ENCODE measurements at places on chromosomes 7 and 10. TPM values are rescaled to one million over a fixed set of nuclear protein-coding genes. Genes with fewer than 3 reads are reported as not detected.

Gene AZGP1
- 0.63 TPM for total RNA-seq

Gene GLI3
- total RNA-seq: 0.24 TPM

Gene SEMA4G
- total RNA-seq: 0.69 TPM

Gene BAMBI
- total RNA-seq: 1.1 TPM

Gene ITGB8
- 0.11 TPM for total RNA-seq

Gene STEAP4
- 0.10 TPM for total RNA-seq

Gene MINDY4
- total RNA-seq: 1.7 TPM

Gene SHTN1
- 0.24 TPM for total RNA-seq

Gene RHOBTB1
- not detected for total RNA-seq

Gene TRIM73
- 3.0 TPM for total RNA-seq

Gene AFAP1L2
- 0.33 TPM for total RNA-seq

Gene FAM221A
- 4.1 TPM for total RNA-seq

Gene VWC2
- not detected for total RNA-seq

Gene PDK4
- total RNA-seq: 0.33 TPM

Gene VPS50
- 12.4 TPM for total RNA-seq

Gene CEP41
- total RNA-seq: 13.2 TPM

Gene RAMP3
- not detected for total RNA-seq

Gene MMRN2
- 0.18 TPM for total RNA-seq

Gene ITPRID1
- total RNA-seq: not detected

Gene CUL1
- 75.2 TPM for total RNA-seq

Gene NPY4R2
- total RNA-seq: not detected

Gene MEOX2
- total RNA-seq: not detected

Gene FAM204A
- total RNA-seq: 64.8 TPM

Gene ADCY1
- total RNA-seq: 0.26 TPM

Gene TMEM178B
- 0.23 TPM for total RNA-seq

Gene INTS1
- total RNA-seq: 110 TPM

Gene PNLIP
- total RNA-seq: 0.87 TPM

Gene NOBOX
- total RNA-seq: not detected

Gene SVIL
- total RNA-seq: 6.4 TPM

Gene NAT16
- not detected for total RNA-seq

Gene GJD4
- not detected for total RNA-seq

Gene NRG3
- total RNA-seq: not detected

Gene ANXA8L1
- total RNA-seq: not detected

Gene CASTOR2
- total RNA-seq: 2.5 TPM

Gene FAM237B
- not detected for total RNA-seq

Gene CFAP46
- total RNA-seq: 0.42 TPM

Gene RELN
- 0.15 TPM for total RNA-seq

Gene OR6V1
- total RNA-seq: not detected

Gene GBX1
- total RNA-seq: not detected

Gene NRCAM
- total RNA-seq: 0.69 TPM
